ENCODE measurements at places on chromosomes 2 and 18.
A peak's percentile ranks its signal among the peaks of the same experiment; 100 is the strongest.

- DNase-seq: peak; percentile 58
Measured at GRCh38 chr18:9101730-9102507, 580 bp upstream of the NDUFV2 start.

GRCh38 chr2:162368494-162368893, 24.6 kb downstream of the GCA start:
- DNase-seq: no peak

- DNase-seq: no peak
Measured at GRCh38 chr2:26696351-26696816, 3.9 kb downstream of the KCNK3 start.

GRCh38 chr18:62912885-62913284, 197.5 kb downstream of the PHLPP1 start:
- DNase-seq: no peak

- no peak for DNase-seq
Measured at GRCh38 chr2:237978058-237978712, 11.4 kb downstream of the UBE2F start.

GRCh38 chr2:144567745-144568144, 47.8 kb upstream of the ZEB2 start:
- DNase-seq: no peak

GRCh38 chr2:168030862-168031624, 216.4 kb downstream of the STK39 start:
- DNase-seq: no peak

DNA sequence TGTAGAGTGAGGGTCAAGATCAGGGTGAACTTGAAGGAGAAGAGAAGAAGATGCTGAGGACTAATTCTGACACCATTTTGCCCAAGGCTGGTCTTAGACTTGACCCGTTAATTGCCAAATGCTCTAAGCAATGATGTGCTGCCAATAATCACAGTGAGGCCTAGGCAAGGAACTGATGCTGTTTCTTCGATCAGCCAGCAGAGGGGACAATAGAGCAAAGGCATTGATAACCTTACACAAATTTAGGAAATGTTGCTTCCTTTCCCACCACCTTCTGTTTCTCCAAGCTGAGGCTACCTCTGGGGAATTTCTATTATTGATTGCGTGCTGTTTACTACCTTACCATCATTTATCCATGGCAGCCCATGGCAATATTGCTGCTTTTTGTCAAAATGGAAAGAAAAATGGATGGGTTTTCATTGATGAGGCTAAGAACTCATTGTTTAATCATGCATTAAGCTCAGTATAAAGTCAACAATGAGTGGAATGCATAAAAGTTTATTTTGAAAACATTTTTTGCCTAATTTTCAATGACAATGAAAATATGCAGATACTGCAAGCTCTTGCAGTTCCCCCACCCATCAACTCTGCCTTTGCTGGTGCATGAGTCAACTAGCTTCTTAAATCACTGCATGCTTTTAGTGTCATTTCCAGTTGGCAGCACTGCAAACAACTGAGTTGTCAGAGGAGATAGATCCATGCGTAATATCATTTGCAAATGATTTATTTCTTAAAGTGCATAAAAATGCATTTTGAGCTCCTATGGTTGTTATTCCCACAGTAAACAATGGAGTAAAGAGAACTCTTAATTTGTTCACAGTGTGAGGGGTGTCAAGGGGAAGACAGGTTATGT, 116.4 kb upstream of the NYAP2 start:
- peak; percentile 22 for DNase-seq

DNA sequence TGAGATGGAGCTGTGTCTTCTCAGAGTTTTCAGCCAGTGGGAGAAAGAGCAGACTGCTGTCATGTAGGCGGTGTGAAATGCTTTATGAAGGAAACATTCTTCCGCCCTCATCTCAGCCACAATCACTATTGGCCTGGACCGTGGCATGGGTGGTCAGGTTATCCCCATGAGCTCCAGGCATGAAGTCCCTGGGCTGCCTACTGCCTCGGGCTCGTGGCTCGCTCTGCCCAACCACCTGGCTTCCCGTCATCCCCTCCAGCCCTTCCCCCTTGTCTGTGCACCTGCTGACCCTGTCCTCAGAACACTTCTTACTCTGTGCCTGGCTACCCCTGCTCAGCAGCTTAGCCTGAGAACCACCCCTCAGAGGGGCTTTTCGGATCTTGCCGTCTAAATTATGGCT, 15.5 kb downstream of the COLEC11 start:
- DNase-seq: no peak

- no peak for DNase-seq
Measured at GRCh38 chr2:190666895-190667294, 18.0 kb downstream of the NAB1 start.

- peak; percentile 42 for DNase-seq
Measured at GRCh38 chr2:102025583-102026267, 34.0 kb downstream of the IL1R2 start.

DNA sequence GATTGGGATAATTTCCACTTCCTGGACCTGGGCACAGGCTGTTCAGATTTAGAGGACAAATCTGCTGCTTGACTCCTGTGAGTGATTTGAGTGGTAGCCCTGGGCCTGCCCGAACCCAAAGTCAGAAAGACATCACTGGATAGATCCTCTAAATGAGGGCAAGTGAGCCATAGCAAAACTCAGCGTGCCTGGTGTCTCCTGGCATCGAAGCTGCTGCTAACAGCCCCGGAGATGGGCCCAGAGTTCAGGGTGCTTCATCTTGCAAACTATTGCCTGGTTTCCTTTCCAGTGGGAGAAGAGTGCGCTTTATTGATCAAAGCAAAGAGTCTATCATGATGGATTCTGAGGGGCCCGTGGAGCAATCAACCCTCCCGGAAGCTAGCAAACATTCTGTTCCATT, 153.1 kb upstream of the KLHL29 start:
- no peak for DNase-seq

DNA sequence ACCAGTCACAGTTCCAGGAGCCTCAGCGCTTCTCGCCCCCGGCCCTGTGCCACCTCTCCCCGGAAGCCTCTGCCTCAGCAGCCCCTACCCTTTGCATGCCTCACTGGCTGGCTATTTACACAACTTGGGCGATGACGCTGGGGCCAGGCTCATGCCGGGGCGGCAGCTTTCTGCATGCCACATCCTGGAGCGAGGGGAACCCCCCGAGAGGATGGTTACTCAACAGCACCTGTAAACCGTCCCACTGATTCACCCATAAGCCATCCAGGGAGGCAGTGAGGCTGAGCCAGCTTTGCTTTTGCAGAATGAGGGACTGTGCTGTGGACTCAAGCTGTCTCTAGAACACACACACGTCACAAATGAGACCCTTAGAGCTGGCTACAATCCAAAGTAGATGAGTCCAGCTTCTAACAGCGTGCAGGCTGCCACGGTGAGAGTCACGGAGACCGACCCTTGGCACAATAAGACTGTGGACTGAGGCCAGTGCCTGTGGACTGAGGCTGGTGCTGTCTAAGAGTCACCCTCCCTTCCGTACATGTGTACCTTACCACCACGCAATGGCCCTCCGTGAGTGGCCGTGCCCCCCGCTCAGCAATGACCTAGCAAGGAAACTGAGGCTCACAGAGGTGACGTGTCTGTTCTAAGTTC, 45.6 kb upstream of the ODC1 start:
- DNase-seq: peak; percentile 73

GRCh38 chr2:15539999-15540398, 21.1 kb downstream of the NBAS start:
- DNase-seq: peak; percentile 41

- DNase-seq: no peak
Measured at GRCh38 chr2:177550264-177551200, 158.0 kb downstream of the AGPS start.

DNA sequence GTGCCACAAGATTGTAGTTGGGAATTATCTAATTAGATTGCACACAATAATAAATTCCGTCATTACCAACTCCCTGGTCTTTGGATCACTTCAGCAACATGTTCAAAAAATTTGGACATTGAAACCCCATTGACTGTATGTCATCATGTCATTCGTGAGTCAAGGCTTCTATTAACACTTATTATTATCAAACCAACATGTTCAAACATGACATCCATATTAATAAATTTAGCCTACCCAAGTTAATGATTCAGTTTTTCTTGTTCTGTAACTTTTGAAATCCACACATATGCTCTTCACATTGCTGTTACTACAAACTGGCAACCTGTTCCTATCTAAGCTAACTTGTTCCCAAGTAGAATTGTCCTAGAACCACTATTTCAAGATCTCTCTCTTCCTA, 1142.7 kb upstream of the SLC39A10 start:
- no peak for DNase-seq

GRCh38 chr18:28161608-28162599, 15.0 kb downstream of the CDH2 start:
- DNase-seq: no peak

GRCh38 chr2:73031725-73032701, 39.5 kb downstream of the SFXN5 start:
- no peak for DNase-seq

GRCh38 chr2:33116799-33117198, 170.0 kb downstream of the LTBP1 start:
- DNase-seq: no peak

DNA sequence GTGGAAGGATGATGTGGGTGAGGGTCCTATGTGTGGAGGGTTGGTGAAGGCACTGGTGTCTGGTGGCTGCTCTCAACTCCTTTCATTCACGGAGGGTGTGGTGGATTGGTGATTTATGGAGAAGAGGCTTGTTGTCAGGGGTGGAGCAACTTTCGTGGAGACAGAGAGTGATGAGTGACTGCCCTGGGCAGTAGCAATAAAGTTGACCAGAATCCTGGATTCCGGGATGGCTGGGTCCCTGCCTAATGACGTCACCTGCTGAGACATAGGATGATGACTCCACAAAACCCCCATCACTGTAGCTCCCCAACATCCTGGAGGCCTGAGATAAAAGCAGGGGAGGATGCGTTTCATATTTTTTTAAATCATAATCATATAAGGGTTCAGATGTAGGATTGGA, 193.0 kb downstream of the ACKR3 start:
- no peak for DNase-seq

GRCh38 chr2:224357098-224357901, 44.6 kb downstream of the FAM124B start:
- DNase-seq: peak; percentile 75

DNA sequence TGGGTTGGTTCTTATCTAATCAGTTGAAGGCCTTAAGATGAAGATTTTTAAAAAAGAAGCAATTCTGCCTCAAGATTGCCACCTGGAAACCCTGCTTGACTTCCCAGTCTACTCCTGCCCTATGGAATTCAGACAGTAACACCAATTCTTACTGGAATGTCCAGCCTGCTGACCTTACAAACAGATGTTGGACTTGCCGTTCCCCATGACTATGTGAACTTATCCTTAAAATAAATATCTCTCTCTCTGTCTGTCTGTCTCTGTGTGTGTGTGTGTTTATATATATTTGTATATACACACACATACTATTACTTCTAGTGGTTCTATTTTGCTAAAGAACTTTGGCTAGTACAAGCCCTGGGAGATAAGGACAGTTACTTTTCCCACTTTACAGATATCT, 675.3 kb downstream of the SLC4A3 start:
- DNase-seq: no peak

DNA sequence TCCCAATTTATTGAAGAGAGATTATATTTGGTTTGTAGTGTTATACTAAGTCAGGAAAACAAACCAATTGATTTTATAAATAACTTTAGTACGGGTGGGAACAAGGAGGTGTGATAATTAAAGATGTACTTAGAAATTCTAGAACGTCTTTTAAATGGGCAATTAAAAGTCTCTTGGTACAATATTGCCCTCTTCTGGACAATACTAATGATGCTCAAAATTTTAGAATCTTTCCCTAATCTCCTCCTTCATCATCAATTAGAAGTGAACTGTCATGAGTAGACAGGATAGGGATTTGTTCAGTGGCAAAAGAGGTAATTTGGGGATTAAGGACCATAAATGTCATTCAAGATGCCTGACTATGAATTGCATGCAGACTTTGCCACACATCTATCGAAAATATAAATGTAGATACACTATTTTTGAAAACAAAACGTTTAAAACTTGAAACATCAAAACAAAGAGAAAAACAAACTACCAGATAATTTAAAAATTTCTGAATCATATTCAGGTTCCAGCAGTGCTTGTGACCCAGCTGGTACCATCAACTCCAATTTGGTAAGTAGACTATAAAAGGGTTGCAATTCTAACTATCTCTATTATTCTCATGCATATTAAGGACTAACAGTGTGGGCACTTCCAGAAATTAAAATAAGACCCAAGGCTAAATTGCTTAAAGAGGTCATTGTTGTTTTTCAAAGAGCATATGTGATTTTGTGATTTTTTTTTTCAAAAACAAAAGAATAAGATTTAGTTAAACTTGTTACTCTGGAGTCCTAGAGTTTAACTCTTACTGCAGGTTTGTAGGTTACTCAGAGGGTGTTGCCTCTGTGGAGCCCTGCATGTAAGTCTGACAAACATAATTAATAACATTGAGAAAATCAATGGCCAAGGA, 123.5 kb downstream of the LAMA3 start:
- peak; percentile 40 for DNase-seq

DNA sequence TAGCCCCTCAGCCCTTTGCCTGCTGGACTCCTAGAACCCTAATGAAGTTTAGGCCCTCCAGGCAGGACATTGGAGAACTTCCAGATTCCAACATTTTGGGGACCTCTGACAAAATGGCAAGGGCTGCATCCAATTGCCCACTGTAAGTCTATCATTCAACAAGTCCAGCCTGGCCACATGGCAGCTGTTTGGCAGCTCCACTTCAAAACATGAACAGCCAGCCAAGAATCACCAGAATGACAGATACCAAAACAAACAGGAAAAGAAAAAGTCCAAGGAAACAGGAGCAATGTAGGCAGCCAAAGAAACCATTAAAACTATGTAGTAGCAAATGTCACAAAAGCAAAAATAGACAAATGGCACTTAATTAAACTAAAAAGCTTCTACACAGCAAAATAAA, 25.5 kb downstream of the SLC4A5 start:
- no peak for DNase-seq

DNA sequence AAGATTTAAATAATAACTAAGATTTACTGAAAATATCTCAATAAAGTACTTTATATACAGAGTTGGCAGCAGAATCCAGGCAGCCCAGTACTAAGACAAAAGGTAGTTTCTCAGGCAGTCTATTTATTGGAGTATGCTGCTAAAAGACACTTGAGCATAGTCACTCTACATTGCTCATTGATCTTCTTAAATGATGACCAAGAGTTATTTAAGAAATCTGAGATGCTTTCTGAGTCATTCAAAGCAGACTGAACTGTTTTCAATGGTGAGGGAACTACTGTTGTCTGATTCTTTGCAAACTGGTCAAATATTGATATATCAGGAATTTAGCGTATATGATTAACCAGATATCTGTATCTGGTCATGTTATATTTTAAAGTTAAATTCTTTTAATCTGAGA, 133.6 kb downstream of the PHLPP1 start:
- no peak for DNase-seq

DNA sequence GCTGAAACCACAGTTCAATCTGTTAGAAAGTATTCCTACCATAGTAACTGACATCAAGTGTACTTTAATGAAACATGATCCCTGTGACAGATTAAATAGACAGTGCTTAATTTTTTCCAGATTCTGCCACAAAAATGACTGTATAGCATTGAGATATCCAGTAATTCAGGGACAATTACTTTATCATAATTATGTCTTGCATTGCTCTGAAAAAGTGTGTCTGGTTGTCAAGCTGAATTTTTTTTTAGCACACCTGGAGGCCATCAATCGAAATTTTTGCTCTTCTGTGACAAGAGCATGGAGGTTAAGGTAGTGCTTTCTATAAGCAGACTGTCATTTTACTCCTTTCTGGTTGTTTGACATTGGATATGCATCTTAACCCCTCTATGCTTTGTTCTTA, 1083.8 kb upstream of the NRXN1 start:
- no peak for DNase-seq

Measured in GM13976 (cell line).